Activated CD4-positive, alpha-beta T cell treated with anti-CD3 and anti-CD28 coated beads, Interleukin-2, Interleukin-6, amounts not matched to agents 100 ng/mL and 50 ng/mL, durations not matched to agents 16 hours and 8 hours (primary cell): ENCODE measurements at places on chromosomes 7 and 10.

DNA sequence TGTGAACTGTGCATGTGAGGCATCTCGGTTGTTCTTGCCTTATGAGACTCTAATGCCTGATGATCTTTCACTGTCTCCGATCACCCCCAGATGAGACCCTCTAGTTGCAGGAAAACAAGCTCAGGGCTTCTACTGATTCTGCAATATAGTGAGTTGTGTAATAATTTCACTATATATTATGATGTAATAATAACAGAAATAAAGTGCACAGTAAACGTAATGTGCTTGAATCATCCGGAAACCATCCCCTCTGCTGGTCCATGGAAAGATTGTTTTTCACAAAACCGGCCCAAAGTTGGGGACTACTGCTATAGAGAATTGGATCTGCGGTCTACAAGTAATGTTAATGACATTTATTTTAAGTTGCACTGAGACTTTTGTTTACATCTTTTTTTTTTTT lies 126.7 kb downstream of the TPST1 start:
- DNase-seq, result no peak

GRCh38 chr7:39527951-39528350 lies 38.3 kb upstream of the YAE1 start:
- DNase-seq, result no peak

GRCh38 chr7:81926154-81926553 lies 156.3 kb upstream of the HGF start:
- DNase-seq, result no peak

- DNase-seq, result no peak
These were observed 643.1 kb upstream of the SEMA3D start for GRCh38 chr7:85829817-85830432.

DNA sequence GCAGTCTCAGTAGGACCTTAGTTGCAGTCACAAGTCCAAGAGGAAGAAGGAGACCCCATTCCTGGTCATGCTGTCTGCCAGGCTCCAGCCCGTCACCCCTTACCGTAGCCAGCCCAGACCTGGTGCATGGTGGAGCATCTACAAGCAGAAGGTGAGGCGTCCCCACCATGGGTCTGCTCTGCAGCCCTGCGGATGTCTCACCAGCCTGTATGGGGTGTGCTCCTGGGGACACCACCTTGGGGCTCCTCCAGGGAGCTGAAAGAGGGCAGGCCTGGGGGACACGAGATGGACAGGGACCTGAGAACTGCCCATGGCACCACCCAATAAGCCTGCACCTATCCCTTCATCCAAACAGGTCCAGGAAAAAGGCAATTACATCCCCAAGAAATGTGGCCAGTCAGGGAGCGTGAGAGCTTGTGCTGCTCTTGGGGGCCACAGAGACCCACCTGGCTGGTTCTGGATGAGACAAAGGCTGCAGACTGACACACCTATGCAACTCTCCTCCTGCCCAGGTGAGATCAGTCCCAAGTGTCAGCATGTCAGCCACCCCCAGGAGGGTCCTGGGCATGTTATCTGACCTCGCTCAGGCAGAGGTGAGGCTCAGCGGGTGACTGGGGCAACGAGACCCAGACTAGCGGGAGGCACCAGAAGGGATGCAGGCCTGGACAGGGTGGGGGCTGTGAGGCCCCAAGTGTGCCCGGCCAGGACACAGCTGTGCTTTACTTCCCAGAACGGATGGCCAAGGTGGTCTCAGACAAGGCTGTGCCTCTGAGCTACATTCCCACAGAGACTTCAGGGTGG lies 84.5 kb upstream of the RET start:
- DNase-seq, result no peak

DNA sequence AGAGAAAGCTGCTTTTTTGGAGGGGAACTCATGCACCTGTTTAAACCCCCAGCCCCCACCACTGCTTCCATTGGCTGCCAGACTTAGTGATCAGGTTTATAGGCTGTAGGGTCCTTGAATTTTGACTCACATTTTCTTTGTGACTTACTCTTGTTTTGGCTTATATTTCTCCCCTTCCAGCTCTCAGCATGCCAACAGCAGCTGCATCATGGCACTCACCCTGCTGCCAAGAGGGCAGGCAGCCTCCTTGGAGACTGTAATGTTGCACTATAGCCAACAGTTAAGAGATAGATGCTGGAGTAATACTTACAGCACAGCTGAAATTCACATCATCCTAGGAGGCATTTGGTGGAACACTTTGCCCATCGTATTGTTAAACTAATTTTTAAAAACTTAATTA lies 98.0 kb upstream of the GLCCI1 start:
- no peak for DNase-seq

GRCh38 chr7:131329176-131329570 lies 1.5 kb downstream of the MKLN1 start:
- DNase-seq, result no peak

- DNase-seq, result no peak
These were observed 96.4 kb upstream of the ZMIZ1 start for GRCh38 chr10:78972160-78972946.

GRCh38 chr7:120867932-120868331 lies 10.0 kb upstream of the TSPAN12 start:
- no peak for DNase-seq

DNA sequence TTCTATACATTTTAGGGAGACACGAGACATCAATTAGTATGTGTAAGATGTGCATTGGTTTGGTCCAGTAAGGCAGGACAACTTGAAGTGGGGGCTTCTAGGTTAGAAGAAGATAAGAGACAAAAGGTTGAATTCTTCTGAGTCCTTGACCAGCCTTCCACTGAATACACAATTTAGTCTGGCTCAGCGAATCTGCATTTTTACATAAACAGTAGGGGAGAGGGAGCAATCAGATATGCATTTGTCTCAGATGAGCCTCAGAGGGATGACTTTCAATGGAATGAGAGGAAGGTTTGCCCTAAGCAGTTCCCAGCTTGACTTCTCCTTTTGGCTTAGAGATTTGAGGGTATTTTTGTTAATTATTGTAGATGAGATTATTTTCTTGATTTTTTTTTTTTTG lies 20.0 kb upstream of the C10orf90 start:
- DNase-seq, result no peak

DNA sequence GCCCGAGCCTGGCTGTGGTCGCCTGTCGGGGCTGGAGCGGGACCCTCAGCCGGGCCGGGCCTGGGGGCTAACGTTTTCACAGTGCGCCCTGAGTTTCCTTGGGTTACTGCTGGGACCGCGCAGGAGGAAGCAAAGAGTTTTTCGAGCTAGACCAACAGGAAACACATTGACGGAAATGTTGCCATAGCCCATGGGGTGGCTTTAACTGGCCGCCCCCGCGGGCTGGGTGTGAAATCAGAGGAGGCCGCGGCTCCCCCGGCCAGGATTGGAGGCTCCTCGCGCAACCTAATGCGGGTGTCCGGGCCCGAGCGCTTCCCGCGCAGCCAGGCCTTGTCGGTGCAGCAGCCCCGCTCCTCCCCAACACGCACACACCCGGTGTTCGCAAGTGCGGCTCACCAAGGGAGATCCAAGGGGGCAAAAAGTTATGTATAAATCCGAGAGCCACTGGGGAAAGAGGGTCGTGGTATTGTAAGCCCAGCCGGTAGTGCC lies 1.9 kb downstream of the HHEX start:
- peak; percentile 29 for DNase-seq

GRCh38 chr7:133602291-133602690 lies 349.4 kb downstream of the EXOC4 start:
- DNase-seq, result no peak

DNA sequence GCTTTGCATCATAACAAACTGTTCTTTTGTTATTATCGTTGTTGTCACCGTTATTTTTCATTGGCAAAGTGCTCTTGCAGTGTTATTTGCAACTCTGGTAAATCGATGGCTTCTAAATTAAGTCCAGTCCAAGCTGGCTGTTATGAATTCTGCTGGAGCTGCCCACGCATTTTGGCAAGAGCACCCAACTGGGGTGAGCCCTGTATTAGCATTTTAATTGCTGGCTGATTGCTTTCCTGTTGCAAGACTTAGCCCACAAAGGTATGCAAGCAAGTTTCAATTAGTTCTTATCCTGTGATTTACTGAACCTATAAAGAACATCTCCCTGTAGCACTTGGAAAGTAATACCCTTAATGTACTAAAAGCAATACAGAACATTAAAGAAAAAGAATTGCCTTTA lies 226.8 kb downstream of the ACTR3B start:
- DNase-seq, result no peak

- peak; percentile 63 for DNase-seq
These were observed 42.5 kb upstream of the LCOR start for GRCh38 chr10:96789571-96790108.

DNA sequence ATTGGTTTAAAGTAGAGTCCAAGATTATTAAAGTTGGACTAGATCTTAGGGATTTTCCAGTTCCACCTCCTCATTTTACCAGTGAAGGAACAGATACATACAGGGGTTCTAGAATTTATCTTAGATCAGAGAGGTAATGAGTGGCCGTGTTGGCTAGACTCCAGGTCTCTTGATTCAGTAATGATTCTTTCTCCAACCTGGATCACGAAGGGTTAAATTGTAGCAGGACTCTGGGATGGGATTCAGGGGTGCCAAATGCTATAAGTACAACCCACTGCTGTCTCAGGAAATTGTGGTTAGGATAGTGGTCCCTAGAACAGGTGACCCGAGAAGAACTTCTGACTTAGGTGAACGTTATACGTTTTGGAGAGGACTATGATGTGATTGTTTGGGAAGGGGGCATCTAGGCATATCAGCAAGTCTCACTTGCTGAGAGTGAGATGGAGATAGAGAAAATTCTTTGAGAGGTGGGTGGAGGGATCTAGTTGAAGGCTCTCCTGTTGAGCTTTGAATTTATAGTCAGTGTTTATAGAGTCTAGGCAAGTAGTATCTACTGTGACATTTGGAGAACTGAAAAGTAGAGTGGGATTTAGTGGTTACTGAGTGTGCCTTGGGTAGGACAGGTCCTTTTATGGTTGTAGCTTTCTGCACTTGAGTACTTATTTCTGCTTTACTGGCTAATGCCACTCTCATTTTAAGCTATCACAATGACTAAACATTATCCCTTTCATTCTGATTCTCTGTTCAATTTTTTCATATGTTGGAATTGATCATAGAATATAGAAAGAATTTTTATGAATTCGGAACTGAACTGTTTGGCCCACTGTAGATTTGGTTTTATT lies 58.3 kb downstream of the ST7 start:
- DNase-seq, result peak; percentile 74

GRCh38 chr10:13100349-13101294 lies 659 bp downstream of the OPTN start:
- DNase-seq, result peak; percentile 34

GRCh38 chr7:134612197-134612596 lies 34.5 kb upstream of the BPGM start:
- DNase-seq, result no peak

DNA sequence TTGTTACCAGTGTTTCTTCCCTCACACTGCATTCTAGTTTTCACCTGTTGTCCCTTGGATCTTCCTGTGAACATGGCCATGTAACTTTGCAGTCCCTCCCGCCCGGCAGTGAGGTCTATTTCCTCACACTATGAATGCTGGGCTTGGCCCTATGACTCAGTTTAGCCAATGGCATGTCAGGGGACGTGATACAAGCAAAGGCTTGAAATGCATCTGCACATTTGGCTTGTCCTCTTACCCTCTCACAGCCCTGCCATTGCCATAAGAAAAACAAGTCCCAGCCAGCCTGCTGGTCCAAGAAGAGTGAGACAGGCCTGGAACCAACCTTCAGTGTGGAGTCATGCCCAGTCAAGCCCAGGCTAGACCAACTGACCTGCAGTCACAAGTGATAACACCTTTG lies 17.1 kb upstream of the EZH2 start:
- no peak for DNase-seq

DNA sequence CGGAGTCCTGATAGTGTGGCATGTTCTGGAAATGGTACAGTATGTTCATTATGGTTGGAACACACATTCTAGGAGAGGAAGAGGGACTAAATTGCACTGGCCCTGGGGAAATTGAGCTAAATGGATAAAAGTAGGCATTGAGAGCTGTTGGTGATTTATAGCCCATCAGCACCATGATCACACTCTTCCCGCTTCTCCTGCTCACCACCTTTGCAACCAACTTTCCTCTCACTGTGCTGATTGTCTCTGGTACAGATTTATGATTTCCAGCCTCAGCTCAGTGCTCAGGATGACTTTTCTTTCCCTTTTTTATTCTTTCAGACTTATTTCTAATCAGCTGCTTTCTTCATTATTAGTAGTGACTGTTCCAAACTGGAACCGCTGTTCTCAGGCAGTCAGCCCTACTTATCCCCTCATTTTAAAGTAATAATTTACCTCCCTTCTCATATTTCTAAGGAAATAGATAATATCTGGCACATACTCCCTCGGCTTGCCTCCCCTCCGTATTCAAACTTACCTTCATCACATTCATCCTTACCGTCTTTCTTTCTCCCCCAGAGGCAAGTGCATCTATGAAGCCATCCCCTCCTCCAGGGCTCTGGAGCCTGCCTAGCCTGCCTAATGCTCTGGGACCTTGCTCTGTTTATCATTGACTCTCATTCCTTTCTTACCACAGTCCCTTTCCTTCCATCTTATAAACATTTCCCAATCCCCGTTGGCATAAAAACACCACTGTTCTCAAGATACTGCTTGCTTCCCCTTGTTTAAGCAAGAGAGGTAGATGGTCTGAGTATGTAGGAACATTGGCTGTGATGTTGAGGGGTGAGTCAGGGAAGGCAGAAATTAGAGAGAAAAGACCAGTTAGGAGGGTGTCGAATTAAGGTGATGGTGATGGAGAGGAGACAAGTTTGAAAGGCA lies 51.6 kb upstream of the RPA3 start:
- DNase-seq, result no peak

- no peak for DNase-seq
These were observed 24.6 kb upstream of the GTPBP4 start for GRCh38 chr10:963655-964054.

- no peak for DNase-seq
These were observed 14.2 kb upstream of the ZNF735 start for GRCh38 chr7:64192775-64193174.
